ENCODE measurements at places on chromosomes 1 and 21.

- DNase-seq: no peak
Observed at GRCh38 chr1:226324479-226324878, 15.5 kb upstream of the LIN9 start.

DNA sequence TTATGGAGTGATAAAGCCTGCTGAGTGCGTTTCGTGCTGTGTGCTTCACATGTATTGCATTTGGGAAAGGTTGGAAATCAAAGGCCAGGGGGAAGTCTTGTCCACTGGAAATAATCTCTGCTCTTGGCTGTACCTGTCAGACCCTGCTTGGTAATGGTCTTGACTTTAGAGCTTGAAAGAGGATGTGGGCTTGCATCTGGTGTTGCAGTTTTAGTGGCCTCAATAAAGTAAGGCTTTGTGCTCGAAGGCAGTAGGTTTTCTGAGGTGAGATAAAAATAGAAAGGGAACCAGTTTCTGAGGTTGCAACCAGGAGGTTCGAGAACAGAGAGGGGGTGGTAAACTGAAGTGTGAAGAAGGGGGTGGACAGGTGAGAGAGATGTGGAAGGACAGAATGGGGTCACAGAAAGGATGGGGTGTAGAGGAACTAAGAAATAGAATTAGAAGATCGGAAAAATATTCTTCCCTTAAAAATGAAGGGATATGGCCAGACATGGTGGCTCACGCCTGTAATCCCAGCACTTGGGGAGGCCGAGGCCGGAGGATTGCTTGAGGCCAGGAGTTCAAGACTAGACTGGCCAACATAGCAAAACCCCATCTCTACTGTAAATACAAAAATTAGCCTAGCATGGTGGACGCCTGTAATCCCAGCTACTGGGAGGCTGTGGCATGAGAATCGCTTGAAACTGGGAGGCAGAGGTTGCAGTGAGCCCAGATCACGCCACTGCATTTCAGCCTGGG, 1.5 kb downstream of the S100PBP start:
- no peak for DNase-seq

DNA sequence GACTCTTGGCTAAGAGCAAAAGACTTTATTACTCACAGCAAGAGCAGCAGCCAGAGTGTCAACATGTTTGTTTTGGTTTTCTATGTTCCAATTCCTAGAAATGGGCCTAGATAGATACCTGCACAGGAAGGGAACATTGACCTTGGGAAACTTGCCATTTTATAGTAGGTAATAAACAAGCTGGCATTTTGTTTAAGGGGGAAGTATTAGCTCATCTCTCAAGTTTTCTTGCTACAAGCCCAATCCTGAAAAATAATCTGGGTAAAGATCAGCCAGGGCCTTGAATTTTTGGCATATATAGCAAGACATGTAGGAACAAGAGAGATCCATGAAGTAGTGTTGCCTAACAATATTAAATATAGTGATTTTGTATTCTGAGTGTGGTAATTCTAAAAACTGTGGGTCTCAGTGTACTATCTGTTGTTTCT, 51.4 kb upstream of the RGL1 start:
- DNase-seq: no peak

- no peak for DNase-seq
Observed at GRCh38 chr21:37449302-37449937, 82.8 kb downstream of the DYRK1A start.

DNA sequence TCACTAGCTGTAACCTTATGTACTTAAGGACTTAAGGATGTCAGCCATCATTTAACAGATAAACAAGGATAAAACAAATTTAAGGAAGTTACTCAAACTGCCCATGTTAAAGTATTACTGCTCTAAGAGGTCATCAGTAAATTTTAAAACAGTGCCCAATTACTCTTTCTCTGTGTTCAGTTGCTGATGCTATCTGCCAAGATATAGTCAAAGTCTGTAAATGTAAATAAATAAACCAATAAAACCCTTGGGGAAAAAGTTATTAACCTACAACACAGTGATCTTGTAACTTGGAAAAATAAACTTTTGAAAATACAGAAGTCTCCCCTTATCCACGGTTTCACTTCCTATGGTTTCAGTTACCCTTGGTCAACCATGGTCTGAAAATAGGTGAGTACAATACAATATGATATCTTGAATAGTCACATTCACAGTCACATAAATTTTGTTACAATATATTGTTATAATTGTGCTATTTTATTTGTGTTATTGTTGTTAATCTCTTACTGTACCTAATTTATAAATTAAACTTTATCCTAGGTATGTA, 501.8 kb downstream of the LMO4 start:
- no peak for DNase-seq

GRCh38 chr1:68293122-68293521, 60.8 kb upstream of the WLS start:
- DNase-seq: no peak

DNA sequence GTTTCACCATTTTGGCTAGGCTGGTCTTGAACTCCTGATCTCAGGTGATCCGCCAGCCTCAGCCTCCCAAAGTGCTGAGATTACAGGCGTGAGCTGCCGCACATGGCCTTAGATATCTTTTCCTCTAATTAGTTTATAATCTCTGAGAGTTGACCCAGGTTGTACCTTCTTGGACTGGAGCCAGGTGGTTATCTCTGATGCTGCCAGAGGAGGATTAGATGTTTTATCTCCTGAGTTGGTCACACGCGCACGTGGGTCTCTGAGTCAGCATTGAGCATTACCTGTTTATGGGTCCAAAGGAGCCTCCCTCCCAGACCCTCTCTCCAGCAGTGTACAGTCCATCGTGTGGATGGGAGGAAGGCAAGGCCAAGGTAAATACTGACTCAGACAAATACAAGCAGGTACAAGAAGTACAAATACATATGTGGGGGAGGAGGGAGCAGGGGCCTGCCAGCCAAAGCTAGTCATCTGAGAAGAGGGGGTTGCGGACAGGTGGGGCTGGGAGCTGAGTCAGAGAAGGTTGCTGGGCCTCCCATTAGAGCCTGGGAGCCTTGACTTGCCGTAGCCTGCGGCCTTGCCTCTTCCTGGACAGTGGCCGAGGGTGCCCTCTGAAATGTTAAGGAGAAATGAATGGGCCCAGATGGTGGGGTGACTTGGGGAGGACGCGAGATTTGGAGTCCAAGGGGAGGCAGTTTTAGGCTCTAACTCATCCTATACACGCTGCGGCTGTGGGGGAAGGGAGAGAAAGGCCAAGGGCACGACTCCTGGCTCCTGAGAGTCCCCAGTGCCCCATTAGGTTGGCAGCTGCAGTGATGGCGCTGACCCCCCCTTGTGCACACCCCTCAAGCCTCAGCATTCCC, 13.1 kb downstream of the IL6R start:
- DNase-seq: peak; percentile 82

GRCh38 chr1:162930532-162930931, 69.6 kb upstream of the CCDC190 start:
- DNase-seq: no peak

- no peak for DNase-seq
Observed at GRCh38 chr1:10813799-10814198, 17.4 kb upstream of the CASZ1 start.

DNA sequence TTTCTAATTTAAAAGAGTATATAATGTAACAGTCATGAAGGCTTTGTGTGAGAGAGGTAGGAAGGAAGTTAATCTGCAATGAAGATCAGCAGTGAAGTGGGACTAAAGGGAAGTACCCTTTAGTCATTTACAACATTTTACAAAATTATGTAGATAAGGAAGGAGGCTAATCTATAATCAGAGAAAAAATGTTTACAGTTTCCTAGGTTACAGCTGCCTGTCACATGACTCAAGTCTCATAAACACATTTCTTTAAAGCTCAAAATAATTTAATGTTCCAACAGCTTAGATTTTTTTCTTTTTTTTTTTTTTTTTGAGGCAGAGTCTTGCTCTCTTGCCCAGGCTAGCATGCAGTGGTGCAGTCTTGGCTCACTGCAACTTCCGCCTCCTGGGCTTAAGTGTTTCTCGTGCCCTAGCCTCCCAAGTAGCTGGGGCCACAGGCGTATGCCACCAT, 26.2 kb upstream of the CAP1 start:
- no peak for DNase-seq

DNA sequence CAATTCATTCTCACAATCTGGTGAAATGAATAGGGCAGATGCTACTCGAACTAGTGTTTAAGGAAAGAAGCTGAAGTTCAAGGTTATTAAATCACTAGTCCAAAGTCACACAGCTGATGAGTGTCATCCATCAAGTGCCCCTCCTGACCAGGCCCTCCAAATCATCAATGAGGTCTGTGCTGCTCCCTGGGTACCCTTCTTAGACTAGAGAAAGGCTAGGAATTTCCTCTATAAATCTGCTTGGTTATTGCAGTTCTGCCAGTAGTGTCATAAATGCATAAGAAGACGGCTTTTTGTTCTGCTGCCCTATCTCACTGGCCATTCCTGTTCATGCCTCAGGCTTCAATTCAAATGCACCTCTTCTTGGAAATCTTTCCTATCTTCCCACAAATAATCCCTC, 5.5 kb upstream of the KRTAP21-1 start:
- DNase-seq: no peak

GRCh38 chr1:175207971-175208370, 15.4 kb upstream of the KIAA0040 start:
- DNase-seq: peak; percentile 92

GRCh38 chr1:157181790-157182189, 43.6 kb upstream of the ETV3 start:
- DNase-seq: no peak

DNA sequence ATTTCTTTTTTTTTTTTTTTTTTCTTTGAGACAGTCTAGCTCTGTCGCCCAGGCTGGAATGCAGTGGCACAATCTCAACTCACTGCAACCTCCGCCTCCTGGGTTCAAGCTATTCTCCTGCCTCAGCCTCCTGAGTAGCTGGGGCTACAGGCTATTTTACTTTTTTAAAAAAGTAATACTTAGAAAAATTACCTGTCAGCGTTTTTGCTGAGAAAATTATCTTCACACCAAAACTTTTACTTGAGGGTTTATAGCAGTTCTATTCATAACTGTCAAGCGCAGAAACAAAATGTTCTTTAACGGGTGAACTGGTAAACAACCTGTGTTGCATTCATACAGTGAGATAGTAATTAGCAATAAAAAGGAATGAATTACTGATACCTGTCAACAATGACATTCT, 1.5 kb upstream of the SLC25A24 start:
- DNase-seq: no peak

DNA sequence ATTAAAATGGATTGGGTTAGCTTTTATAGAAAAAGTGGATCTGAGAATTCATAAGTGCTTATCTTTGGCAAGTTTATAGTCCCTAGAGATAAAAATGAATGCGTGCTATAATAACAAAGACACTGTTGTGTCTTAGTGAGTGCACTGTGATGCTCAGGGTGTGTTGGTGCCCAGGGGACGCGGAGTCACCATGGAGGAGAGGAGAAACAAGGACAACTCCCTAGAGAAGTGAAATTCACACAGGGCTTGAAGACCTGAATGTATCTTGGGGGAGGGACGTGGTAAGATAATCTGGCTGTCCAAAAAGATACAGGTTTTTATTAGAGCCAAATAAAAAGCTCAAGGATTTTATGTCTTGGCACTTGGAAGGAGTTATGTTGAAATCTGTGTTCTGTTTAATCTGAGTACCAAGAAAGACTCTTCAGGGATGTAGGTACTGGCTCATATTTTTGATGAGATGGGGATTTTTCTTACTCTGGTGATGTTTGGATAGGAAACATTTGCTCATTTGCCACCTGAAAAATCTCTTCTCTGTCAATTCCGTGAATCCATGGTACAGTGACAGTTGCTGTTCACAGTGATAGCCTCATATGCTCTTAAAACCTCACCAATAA, 9.6 kb downstream of the SMYD2 start:
- DNase-seq: no peak

GRCh38 chr1:169012416-169012815, 94.1 kb upstream of the ATP1B1 start:
- DNase-seq: no peak

- DNase-seq: no peak
Observed at GRCh38 chr1:180261524-180262155, 31.6 kb downstream of the LHX4 start.

DNA sequence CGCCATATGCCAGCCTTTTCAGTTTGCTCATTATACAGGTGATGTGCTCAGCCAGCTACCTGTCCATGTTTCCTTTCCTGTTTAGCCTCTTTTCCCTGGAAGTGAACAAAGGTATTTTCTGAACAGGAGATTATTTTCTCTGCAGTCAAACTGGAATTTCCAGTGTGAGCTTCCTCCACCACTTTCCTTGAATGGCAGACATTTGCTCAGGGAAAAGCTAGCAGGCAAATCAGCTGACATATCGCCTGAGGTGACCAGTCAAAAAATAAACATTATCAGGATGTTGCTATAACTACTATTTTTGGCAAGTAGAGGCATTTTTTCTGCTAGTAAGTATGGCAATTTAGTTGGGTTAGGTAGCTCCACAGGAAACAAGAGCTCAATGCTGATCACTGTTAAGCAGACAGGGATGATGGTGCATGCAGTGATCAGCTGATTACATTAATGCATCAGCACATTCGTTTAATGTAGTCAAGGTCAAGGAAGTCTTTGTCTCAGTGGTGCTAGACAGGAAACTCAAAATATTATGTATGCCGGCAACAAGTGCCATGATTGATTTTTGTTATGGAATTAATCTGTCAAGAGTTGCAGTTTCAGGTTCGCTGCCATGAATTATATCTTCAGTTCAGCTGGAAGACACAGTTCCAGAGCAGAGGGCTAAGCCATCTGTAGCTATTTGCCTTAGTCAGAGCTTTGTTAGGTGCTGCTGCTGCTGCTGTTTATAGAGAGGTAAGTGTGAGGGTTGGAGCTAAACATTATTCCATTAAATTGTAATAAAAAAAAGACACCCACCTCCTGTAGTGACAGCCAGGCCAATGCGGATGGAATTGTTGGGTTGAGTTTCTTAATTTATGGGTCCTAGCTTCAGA, 179.7 kb upstream of the ST6GALNAC5 start:
- DNase-seq: peak; percentile 17

- no peak for DNase-seq
Observed at GRCh38 chr21:39971956-39972355, 104.7 kb downstream of the PCP4 start.

GRCh38 chr21:35170244-35170643, 121.1 kb upstream of the RUNX1 start:
- DNase-seq: no peak

GRCh38 chr1:156151093-156151688, 2.2 kb upstream of the SEMA4A start:
- no peak for DNase-seq

GRCh38 chr1:200974711-200975110, 48.8 kb downstream of the KIF21B start:
- no peak for DNase-seq

DNA sequence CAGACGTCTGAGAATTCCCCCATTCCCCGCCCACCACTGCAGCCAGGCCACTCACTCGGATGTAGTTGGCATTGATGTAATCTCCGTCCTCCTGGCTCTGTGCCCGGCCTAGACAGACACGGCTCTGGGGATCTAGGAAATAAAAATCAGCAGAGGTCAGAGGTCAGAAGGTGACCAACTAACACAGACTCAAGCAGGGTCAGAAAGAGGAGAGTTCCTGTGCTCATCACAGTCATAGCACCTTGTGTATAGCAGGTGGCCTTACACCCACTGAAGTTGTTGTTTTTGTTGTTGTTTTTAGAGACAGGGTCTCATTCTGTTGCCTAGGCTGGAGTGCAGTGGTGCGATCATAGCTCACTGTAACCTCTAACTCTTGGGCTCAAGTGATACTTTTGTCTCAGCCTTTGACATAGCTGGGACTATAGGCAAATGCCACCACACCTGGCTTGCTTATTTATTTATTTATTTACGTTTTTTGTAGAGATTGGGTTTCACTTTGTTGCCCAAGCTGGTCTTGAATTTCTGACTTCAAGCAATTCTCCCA, 4.9 kb downstream of the PTPN7 start:
- DNase-seq: peak; percentile 11
